ENCODE measurements at places on chromosomes 2 and 18.

DNA sequence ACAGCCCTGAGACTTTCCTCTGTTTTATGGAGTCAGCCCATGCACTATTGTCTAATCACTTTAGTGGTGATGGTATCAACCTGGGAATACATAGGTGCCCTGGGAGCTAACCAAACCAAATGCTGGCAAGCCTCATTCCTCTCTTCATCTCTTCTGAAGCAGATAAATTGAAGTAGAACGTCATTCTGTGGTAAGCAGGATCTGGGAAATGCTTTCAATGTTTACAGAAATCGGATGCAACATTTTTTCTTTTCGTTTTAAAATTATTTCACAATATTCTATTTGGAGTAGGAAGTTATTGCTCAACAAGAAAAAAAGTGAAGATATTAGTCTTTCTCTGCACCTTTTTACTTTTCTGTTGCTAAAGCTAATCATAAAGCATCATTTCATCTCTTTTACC is 114.2 kb downstream of the RBMS1 start:
- DNase-seq: no peak

- DNase-seq: no peak
Observed at GRCh38 chr2:75221862-75222261, 22.5 kb upstream of the TACR1 start.

DNA sequence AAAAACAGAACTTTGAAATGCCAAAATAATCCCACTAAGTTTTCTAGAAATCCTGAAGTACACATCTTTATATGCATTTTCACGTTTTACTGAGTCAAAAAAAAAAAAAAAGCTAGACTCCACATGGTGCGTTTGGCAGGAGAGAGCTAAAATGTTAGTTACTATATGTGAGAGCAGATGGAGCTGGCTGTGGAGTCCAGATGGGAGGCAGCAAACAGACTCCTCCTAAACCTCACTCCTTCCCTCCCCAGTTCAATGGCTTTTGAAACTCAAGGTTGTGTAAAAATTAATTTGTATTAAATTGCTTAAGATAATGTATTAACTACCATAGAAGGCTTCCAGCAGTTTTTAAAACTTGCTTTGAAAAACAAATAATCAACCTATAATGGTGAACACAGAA is 248.8 kb downstream of the AGPS start:
- DNase-seq: no peak

DNA sequence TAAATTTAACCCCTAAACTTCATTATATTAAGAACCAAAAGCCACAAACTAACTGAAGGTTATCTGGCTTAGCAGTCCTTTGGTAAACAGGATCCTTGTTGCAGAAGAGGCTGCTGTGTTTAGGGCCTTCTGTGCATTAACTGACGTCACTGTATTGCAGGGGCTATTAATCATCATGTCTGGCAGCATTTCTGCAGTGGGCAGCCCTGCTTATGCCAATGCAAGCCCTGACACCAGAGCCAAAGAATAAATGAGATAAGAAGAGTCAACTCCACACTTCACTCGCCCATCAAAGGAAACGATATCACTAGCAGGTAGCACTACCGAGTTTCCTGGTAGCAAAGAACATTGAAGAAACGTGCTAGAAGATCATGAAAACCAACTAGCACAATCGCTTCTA is 110.6 kb downstream of the PLEKHM3 start:
- no peak for DNase-seq

- DNase-seq: no peak
Observed at GRCh38 chr18:31386741-31387140, 10.2 kb downstream of the DSG4 start.

- DNase-seq: no peak
Observed at GRCh38 chr2:233411162-233411561, 56.9 kb downstream of the DGKD start.

- DNase-seq: peak; percentile 50
Observed at GRCh38 chr2:101012706-101013181, 10.7 kb downstream of the RPL31 start.

DNA sequence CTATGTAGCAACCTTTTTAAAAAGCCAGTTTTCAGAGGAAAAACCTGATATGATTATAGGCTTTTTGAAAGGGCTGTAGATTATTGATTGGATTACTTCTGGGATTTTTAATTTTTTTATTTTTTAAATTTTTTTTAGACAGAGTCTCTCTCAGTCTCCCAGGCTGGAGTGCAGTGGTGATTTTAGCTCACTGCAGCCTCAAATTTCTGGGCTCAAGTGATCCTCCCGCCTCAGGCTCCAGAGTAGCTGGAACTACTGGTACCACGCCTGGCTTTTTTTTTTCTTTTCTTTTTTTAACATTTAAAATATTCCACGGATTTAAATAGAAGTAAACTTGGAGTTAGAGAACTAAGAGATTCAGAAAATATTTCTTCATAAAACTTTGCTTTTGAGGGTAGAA is 1.2 kb downstream of the MRPL19 start:
- peak; percentile 15 for DNase-seq

- no peak for DNase-seq
Observed at GRCh38 chr2:189109921-189110397, 69.6 kb downstream of the COL5A2 start.

GRCh38 chr2:31138037-31138962 is at the start of gene GALNT14:
Gene GALNT14 (minus strand): TSS chr2:31138440. CDS start chr2:31138086, 354 bp downstream.
- peak; percentile 62 for DNase-seq

DNA sequence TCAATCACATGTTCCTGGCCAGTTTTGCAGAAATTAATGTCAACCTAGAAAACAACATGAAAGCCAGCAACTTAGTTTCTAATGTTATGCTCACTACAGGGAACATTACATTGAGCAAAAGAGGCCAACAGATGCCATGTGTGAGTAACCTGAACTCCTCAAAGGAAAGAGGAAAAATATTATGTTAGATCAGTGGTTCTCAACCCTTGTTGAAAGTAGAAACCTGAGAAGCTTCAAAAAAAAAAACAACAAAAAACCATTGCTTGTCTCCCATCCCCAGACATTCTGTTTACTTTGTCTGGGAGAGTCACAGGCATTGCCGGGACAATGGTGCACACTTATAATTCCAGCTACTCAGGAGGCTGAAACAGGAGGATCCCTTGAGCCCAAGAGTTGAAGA is 57.7 kb downstream of the METTL4 start:
- no peak for DNase-seq

GRCh38 chr2:52676056-52676455 is 1091.5 kb upstream of the CHAC2 start:
- no peak for DNase-seq

GRCh38 chr18:75556841-75557240 is 129.3 kb upstream of the SMIM21 start:
- no peak for DNase-seq

Data from Kasumi-1 (cell line).